ENCODE measurements at places on chromosomes 3 and 15.
A peak's percentile ranks its signal among the peaks of the same experiment; 100 is the strongest.

DNA sequence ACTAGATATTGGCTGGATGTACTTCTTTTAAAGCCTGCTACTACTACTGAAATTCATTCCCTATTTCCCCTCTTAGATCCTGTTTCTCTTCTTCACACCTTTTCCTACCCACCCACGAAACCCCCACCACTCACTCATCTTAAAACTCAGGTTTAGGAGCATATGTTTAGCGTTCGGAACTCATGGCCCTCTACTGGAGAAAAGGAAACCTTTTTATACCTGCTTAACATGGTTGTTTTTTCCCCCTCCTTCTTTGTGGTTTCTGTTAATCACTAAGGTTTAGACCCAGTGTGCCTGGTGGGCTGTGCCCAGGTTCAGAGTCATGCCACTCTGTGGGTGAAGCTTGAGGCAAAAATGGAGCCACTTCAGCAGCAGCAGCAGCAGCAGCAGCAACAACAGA is 2.6 kb downstream of the ARID3B start:
- DNase-seq: no peak

GRCh38 chr3:78035131-78035641 is 995.3 kb downstream of the ROBO2 start:
- DNase-seq: no peak

GRCh38 chr3:140403079-140403478 is 274.8 kb upstream of the TRIM42 start:
- no peak for DNase-seq

GRCh38 chr3:14524920-14525660 is 15.1 kb downstream of the GRIP2 start:
- DNase-seq: no peak

DNA sequence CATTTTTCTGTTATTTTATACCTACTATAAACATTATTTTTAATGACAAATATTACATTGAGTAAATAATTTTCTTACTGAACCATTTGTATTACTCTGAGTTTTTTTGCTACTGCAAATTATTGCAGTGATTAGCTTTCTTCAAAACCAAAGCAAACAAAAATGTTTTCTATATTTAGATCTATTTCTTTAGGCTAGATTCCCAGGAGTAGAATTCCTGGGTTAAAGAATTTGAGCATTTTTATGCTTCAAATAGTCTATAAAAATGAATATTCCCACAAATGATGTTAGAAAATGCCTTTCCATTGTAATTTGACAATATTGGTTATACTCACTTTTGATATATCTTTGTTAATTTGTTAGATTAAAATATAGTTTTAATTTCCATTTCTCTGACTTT is 76.8 kb downstream of the LEKR1 start:
- peak; percentile 13 for DNase-seq

GRCh38 chr3:15581471-15582394 is 19.6 kb downstream of the HACL1 start:
- DNase-seq: no peak

GRCh38 chr3:184537885-184538665 is 23.5 kb upstream of the EPHB3 start:
- DNase-seq: no peak

DNA sequence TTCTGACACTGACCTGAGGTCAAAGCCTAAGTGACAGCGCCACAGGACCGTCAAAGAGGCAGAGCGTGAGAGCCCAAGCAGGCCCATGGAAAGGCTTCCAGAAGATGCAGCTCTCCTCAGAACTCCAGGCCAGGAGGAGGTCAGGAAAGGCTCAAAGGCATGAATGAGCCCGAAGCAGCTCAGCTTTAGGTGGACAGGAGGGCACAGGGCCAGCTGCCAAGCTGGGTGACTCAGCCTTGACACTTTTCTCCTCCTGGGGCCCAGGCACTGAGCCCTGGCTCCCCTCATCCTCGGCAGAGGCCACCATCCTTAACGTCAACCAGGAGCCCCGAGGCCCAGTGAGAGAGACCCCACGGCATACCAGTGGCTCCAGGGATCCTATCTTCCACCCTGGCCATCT is 62.9 kb downstream of the ADCY5 start:
- peak; percentile 7 for DNase-seq

DNA sequence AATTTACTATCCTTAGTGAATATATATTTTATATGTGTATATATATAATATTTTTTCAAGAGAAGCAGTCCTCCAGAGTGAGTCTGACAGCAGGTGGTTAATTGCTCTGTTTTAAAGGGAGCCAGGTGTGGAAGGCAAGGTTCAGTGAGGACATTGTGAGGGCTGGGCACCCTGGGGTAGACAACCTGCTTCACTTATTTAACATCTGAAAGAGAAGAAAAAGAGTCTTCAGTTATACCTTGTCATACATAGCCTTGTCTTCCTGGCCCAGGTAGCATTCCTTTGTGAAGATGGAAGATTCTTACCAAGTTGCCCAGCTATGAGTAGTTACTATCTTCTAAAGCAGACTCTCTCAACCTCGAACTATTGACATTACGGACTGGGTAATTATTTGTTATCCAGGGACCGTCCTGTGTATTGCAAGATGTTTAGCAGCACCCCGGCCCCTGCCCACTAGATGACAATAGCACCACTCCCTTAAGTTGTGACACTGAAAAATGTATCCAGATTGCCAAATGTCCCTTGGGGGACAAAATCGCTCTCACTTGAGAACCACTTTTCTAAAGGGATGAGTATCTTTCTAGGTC is 336.0 kb upstream of the TRIM42 start:
- no peak for DNase-seq

DNA sequence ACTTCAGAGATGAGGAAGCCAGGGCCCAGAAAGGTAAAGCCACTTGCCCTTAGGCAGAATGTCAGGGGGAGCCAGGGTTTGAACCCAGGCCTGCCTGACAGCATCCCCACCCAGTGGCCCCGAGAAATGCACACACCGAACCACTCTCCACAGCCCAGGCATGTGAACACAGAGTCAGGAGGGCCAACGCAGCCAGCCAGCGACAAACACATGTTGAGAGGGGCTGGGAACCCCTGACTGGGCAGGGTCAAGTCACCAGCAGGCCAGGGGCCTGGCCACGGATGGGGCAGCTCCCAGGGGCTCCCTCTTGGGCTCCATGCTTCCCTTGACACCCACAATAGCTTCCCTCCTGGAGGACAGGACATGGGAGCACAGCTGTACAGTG is 5.1 kb upstream of the GRIP2 start:
- no peak for DNase-seq

DNA sequence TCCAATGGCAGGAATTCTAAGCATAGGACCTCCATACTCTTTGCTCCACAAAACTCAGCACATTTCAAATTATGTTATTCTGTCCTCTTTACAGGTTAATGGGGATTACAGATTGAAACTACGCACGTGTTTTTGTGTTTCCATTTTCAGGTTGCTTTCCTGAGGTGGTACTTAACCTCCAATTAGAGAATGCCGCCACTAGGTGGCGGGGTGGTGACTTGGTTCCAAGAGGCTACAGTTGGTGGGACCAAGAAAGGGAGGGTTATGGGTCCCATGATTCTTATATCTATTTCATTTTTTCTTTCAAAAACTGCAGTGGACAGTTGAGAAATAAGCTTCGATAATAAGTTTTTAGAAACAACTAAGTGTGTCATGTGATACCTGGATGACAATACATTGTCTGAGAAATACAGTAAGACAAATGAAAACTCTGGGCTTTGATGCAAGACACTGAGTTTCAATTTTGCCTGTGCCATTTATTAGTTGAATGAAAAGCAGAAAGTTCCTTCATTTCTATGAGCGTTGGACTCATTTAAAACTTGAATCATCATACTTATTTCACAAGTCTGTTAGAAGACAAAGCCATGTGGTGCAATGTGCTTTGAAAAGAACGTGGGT is 539.0 kb downstream of the FGF12 start:
- DNase-seq: peak; percentile 42

DNA sequence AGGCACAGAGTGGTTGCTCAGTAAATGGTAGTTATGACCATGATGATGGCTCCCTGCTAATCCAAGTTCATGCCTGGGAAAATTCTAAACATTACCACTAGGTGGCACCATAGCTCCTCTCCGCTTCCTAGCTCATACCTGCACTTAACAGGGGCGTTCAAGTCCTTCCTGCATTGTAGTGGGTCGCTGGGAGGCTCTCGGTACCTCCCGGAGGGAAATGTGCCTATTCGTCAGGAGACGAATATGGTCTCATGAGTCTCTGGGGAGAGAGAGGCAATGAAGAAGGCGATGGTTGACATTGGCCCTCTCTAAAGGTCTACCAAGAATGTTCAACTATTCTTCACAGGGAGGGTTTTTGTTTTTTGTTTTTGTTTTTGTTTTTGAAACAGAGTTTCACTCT is 10.9 kb downstream of the MESP1 start:
- peak; percentile 72 for DNase-seq

GRCh38 chr3:58531555-58531954 is 5.4 kb downstream of the ACOX2 start:
- no peak for DNase-seq

DNA sequence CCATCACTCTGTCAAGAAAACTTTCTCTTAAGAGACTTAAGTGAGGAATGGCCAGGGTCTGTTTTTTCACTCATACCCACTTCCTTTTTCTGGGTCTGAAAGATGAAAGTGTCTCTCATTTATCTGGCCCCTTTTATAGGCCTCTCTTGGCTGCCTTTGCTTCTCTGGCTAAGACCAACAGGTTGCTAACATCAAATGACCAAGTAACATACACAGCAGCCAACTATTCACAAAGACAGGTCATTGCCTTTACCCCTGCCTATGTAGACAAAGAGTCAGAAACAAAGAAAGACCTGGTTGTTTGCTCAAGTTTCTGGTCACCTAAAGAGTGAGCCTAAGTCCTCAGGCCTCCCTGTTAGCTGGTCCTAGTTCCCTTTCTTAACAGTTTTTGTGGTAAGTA is 24.0 kb upstream of the CSTA start:
- DNase-seq: no peak

DNA sequence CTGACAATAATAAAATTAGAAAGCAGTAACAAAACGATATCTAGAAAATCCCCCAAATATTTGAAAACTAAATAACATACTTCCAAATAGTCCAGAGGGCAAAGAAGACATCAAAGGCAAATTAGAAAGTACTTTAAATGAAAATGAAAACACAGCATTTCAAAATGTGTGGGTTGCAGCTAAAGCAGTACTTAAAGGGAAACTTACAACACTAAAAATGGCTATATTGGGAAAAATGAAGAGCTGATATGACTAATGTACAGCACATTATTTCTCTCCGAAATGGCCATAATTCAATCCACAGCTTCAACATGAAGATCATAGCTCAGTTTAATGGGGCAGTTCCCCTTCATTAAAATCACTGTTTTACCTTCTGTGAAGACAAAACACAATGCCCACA is 71.9 kb downstream of the FBXL22 start:
- no peak for DNase-seq

DNA sequence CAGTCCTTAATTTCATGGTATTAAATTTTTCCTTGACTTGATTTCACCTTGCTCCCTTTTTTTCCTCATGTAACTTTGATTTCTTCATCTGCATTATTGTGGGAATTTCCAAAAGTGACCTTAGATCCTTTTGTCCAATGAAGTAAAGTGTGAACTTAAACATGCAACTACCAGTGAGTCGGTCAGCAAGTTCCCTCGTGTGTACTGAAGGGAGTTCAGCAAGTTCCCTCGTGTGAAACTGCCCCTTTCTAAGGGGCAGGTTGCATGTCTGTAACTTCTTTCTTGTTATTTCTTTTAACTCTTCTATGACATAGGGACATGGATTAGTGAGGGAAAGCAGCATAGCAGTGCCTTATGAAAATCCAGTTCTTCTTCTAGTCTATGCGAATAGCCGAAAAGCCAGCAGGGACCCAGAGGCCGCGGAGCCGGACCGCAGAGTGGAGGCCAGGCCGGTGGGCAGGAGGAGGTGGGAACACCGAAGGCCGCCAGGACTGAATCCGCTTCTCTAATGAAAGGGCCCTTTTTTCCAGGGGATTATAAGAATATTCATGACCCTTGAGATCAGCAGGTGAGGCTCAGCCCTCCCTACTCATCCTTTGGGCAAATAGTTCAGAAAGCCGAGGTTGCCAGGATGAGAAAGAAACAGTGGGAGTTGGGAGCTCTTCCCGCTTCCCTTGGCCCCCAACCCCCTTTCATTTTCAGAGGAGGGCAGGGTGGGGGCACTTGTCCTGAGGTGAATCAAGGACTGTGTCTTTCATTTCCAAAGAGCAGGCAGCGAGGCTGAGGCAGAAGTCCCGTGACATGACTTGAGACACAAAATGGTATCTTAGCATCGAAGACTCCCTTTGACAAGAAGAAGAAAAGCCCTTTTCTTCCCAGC is 117.5 kb downstream of the OPA1 start:
- DNase-seq: no peak

DNA sequence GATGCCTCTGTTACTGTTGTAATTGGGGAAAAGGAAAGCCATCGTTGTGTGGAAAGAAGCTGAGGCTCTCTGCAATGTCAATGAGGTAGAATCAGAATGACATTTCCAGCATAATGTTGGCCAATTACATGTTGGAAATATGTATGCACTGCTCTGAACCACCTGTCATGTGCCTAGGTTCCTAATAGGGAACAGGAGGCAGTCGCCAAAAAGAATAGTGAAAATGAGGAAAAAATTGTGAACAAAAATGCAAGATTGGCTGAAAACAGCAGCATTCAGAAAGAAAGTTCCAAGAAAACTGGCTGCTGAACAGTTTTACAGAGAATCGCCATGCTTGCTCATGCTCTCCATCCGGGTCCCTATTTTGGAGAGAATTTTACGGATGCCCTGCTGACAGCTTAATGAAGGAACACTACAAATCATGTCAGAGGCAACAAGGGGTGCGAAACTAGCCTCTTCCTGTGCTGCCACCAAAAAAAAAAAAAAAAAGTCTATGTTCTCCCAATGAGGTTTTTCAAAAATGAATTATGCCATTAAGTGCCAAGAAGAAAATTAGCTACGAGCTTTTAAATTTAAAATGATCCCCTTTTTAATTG is 305.9 kb upstream of the ARRDC4 start:
- DNase-seq: no peak

- peak; percentile 80 for DNase-seq
Measured at GRCh38 chr3:14431917-14432834, 29.8 kb downstream of the SLC6A6 start.

GRCh38 chr15:45113380-45113990 is 487 bp downstream of the DUOX2 start:
- DNase-seq: no peak
